ENCODE measurements at places on chromosomes 3 and 15.
A peak's percentile ranks its signal among the peaks of the same experiment; 100 is the strongest.

DNA sequence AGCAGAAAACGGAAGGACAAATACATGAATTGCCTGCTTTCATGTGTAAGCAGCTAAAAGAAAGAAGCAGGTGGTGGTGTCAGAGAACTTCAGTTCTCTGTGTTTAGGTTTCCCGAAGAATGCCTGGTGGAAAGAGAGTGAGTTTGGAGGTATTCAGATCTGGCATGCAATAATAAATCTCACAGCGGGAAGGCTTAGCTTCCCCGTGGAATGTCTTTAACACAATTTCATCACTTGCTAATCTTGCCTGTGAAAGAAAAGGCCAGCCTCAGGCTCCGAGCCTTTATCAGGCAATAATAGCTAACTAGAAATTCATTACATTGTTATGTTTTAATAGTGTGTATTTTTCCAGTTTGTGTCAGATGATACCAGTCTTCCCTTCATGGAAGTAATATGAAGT is 220.3 kb downstream of the PDZRN3 start:
- DNase-seq = no peak

- no peak for DNase-seq
These were observed 55.9 kb downstream of the SGO1 start for GRCh38 chr3:20130106-20130505.

DNA sequence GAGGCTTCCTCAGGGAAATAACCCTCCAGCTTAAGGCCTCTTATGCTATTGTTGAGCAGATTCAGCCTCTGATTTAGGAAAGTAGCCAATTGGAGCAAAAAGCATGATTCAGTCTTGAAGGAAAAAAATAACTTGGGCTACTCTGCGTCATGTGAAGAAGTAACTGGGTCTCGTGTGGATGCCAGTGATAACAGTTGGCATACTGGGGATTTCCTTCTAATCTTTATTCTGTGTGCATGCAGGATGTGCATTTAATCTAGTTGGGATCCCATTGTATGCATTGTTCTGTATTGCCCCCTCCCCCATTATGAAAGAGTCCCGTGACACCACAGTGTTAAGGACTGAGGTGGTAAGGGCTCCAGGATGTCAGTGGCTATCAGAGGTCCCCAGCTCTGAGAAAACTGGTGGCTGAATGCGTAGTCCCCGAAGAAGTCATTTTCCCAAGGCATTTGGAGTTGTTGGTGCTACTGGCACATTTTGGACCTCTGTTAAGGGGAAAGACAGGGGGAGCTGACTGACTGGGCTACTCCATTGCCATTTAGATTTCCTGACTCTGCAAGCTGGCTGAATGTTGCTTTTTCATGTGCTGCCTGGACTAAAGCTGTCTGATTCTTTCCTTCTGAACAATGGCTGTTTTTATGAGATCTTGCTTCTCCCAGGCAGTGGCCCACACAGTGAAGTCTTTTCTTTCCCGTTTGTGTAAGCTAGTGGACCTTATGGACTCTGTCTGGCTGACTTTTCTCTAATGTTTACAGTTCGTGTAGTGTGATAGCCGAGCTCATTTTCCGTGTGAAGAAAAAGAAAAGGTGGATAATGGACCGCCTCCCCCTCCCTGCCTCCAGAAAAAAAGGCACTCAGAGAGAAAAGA is 38.4 kb upstream of the TRAK1 start:
- no peak for DNase-seq

DNA sequence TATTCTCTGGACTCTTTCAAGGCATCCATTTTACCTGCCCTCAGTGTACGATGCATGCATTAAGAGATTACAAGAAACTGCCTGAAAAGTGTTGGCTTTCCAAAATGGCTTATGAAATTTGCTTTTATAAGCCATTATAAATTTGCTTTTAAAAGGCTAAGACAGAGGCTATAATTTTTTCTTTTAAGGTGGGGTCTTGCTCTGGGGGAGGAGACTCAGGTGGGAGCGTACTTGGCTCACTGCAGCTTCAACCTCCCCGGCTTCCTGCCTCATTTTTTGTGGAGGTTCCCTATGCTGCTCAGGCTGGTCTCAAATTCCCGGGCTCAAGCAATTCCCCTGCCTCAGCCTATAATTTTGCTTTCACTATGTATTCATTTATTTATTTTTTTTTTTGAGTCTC is 17.6 kb downstream of the TRA2B start:
- no peak for DNase-seq

DNA sequence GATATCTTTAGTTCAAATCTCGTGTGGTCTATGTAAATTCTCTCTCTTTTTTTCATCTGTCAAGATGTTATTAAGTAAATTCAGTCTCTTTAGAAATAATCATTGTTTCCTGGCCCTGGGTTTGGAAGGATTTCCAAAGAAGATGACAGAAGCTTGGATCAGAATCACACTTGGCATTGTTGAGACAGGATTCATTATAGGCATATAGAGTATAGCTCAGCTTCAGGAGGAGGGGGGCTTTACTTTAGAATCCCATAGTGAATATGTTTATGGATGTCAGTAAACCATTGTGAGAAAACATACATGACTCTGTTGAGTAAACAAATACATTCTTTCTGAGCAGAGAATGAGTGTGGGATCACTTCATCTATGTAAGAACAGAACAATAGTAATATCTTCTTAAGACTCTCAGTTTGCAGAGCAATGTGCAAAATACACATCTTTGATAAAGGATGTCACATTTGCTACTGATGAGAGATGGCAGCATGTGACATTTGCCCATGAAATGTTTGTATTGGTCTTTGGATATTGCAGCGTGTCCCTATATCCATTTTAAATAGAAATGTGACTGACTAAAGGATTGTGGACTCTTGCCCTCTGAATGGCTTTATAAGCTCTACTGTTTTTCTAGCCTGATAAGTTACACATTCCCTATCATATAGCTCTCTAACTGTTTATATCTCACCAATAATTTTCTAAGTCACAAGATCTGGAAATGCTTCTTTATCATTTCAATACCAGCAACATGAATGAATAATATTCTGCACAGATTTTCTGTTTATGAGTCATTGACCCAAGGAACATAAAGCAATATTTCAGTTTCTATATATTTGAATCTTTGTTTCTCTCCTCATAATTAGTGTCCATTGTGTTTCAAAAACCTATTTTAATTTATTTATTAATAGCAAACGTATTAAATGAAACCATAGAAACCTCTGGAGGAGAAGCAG is 95.6 kb upstream of the THRB start:
- DNase-seq = no peak

GRCh38 chr3:52121464-52121805 is 32.8 kb downstream of the POC1A start:
- DNase-seq = no peak

DNA sequence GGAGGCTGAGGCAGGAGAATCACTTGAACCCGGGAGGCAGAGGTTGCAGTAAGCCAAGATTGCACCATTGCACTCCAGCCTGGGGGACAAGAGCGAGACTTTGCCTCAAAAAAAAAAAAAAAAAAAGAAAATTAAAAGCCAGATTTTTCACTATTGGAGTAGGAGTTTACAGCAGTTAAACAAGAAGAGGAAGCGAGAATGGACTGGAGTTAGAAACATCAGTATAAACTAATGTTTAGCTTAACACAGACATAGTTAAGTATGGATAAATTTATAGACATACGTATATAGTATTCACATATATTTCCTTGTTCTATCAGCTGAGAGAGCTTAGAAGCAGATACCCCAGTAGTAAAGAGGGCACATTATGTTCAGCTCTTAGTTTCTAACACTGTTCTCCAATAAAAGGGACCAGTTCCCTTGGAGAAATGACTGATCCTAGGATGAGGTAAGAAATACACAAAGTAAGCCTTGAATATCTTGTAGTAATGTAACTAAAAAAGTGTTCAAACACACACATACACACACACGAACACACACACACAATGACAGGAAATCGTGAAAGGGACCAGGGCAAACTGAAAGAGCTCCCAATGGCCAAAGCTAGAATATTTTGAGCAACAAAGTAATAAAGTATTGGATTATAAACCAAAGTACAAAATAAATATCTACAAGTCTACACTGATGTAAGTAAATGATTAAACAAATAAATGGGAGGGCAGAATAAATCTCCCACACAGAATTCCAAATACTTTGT is 25.1 kb downstream of the PIK3CB start:
- DNase-seq = no peak

DNA sequence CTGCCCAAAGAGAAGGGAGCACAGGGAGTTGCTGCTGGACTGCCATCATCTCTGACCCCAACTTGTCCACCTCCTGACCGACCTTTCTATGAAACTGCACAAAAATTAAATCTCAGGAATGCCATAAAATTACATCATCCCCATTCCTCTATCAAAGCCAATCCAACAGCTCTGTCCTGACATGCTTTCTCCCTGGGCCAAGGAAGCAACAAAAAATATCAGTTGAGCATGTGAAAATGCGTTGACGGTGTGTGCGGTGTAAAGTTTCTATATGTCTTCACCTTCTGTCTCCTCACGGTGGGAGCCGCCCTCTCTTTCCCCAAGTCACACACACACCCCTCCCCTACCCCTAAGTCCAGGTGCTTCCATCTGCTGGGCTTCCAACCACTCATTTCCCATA is 3.6 kb upstream of the ZNF774 start:
- DNase-seq = no peak

DNA sequence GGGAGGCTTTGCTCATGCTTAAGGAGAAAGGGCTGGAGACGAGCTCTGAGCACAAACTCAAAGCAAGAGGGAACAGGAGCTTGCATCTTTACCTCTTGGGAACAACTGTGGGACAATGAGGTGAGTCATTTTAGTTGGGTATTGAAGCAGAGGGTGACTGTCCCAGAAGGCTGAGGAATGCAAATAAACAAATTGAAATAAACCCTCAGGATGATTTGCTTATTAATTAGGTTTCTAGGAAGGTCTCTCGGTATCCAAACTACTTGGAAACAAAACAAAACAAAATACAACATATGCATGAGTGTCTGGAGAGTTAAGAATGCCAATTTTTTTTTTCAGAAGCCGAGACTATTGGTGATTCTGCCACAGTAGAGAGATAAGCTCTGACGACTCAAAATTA is 38.4 kb upstream of the CACNA2D3 start:
- no peak for DNase-seq

DNA sequence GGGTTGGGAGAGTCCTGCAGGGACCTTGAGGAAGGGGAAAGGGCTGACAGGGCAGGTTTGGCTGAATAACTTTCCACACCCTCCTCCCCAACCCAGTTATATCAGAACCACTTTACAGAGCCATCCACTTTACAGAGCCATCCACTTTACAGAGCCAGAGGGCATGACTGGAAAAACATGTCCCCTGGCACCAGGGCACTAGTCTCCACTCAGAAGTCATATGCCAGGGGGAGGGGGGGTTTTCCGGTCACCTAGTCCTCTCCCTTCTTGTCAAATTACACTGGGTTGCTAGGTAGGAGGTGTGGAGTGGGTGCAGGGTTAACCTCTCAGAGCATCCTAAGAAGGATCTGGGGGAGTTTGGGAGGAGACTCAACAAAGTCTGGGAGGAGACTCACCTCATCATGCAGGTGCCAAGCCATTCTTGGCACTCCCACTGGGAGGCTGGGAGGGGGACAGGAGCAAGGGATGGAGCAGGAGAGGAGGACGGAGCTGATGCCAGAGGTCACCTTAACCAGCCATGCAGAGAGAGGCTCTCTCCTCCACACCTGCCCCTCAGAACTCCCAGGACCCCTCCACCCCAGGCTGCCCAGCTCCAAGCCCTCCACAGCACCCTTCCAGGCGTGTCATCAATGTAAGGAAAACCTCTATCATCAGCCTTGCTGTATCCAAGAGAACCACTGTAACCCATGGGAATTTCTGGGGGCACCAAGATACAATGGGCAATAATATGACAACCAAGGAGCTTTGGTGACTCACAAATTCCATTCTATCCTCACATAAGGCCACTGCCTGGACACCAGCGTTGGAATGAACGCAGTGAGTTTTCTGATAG is 1.7 kb downstream of the LRRC2 start:
- DNase-seq = no peak

- DNase-seq = no peak
These were observed 67.6 kb downstream of the GHSR start for GRCh38 chr3:172380632-172381031.

GRCh38 chr3:194931347-194931746 is 245.7 kb downstream of the FAM43A start:
- no peak for DNase-seq

- no peak for DNase-seq
These were observed 64.9 kb upstream of the KBTBD8 start for GRCh38 chr3:66933233-66933632.

- no peak for DNase-seq
These were observed 213.1 kb downstream of the NTRK3 start for GRCh38 chr15:88043396-88043795.

GRCh38 chr3:49855662-49856061 is 702 bp downstream of the TRAIP start:
- DNase-seq = no peak

DNA sequence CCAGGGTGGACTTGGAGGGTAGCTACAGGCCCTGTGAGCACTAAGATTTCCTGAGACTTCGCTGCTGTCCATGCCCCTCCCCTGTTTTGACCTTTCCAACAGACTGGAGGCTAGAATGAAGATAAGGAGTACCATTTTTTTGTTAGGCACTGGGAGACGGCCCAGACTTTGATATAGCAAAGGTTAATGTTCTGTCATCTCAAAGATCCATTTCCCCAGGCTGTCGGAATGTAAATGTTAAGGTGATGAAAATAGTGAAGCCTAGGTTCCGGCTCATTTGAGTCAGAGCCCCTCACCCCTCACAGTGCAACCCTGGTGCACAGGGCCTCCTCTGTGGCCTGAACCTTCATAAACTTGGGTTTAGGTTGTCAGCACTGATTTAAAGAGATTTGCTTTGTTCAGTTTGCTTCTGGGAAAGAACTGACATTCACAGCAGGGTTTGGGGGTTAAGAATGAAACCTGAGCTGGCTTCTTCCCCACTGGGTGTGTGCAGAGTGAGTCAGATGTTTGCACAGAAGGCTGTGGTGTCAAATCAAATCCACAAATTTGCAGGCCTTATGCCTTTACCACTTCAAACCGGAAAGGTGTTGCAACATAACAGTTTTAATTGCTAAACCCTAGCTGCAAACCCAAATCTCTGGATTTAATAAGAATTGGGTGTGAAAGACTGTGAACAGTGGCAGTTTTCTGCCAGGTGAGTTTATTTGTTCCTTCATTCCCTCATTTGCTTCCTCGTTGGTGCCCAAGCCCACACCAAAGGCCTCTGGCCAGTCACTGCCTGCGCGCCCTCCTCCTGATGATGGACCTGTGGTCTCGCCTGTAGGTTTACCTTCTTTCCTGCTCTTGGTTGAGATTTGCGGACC is 20.6 kb upstream of the KCTD6 start:
- peak; percentile 96 for DNase-seq

DNA sequence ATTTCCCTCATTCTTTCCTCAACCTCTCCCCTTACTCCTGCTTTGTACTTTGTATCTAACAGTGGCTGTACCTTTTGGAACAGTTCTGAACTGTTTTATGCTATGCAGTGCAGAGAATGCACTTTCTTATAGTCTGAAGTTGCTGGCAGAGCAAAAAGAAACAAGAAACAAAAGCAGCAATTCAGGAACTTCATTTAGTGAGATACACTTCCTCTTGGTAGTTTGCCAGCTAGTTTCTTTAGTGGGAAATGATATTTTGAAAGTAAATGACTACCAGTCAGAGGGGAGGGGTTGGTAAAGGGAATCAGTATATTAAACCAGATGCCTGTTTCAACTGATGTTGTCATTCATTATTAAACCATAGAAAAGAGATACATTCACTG is 55.0 kb upstream of the CHD2 start:
- peak; percentile 62 for DNase-seq

- no peak for DNase-seq
These were observed 298.2 kb downstream of the UBE2E2 start for GRCh38 chr3:23501201-23501802.
